ENCODE measurements at places on chromosomes 1 and 21.

- no peak for DNase-seq
Observed at GRCh38 chr1:18149027-18149641, 41.5 kb downstream of the IGSF21 start.

GRCh38 chr1:209219791-209220524 is 363.6 kb upstream of the CAMK1G start:
- no peak for DNase-seq

- no peak for DNase-seq
Observed at GRCh38 chr1:157774412-157774811, 2.5 kb downstream of the FCRL2 start.

DNA sequence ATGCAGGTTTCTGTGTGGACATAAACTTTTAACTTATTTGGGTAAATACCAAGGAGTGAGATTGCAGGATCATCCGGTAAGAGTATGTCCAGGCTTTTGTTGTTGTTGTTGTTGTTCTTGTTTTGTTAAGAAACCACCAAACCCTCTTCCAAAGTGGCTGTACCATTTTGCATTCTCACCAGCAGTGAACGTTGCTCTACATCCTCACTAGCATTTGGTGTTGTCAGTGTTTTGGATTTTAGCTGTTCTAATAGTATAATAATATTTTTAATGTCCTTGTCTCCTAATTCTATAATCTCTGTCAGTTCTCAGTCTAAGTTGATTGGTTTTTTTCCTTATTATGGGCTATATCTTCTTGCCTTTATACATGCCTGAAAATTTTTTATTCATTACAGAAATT is 37.8 kb downstream of the TENT5C start:
- DNase-seq, result no peak

GRCh38 chr1:6969762-6970161 is 184.5 kb downstream of the CAMTA1 start:
- DNase-seq, result no peak

DNA sequence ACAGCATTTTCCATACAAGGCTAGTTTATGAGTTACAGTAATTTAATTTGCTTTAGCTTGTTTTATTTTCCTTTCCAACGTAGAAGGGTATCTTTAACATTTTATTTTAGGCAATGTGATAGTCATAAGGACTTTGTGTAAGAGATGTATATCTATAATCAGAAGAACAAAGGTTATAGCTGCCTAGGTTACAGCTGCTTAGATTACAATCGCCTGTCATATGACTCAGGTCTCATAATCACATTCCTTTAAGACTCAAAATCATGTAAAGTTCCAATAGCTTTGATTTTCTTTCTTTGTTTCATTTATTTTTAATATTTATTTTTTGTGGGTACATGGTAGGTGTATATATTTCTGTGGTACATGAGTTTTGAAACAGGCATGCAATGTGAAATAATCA is 37.8 kb upstream of the COP1 start:
- no peak for DNase-seq

DNA sequence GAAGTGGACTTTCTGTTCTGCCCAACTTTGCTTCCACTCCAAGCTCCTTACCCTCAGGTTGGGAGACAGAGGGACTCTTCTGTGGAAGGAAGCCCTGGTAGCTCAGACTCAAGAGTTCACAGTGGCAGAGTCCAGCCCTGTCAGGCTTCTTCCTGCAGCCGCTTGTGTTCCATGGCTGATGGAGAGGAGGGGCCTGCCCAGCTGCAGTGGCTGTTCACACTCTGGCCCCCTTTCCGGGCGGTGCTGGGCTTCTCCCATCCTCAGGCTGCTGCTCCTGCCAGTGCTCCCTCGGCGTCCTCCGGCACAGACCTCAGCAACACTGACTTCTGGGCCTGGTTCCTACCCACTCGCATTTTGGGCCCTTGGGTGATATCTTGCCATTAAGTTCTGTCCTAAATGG is 4.0 kb downstream of the KRTAP10-1 start:
- no peak for DNase-seq

GRCh38 chr1:104787866-104788510 is 1038.3 kb downstream of the AMY1C start:
- DNase-seq, result no peak

- no peak for DNase-seq
Observed at GRCh38 chr1:115771847-115772457, 3.4 kb upstream of the CASQ2 start.

GRCh38 chr1:182495693-182496092 is 45.7 kb downstream of the RGSL1 start:
- DNase-seq, result no peak

DNA sequence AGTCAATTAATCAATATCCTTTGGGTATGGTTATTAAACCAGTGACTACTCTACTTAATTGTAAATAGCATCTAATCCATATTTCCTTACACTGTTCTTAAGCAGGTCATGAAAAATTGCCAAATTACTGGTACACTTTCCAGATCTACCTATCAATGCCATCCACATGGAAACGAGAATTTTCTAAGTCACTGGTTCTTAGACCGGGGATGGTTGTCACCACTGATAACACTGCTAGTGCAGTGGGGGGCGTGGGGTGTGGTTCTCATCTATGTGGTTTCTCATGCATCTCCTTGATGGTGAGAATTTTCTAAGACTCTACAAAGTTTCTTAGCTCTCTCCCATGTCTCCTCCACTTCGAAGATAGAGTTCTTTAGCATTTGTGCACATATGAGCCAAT is 63.7 kb upstream of the COG2 start:
- DNase-seq, result no peak

DNA sequence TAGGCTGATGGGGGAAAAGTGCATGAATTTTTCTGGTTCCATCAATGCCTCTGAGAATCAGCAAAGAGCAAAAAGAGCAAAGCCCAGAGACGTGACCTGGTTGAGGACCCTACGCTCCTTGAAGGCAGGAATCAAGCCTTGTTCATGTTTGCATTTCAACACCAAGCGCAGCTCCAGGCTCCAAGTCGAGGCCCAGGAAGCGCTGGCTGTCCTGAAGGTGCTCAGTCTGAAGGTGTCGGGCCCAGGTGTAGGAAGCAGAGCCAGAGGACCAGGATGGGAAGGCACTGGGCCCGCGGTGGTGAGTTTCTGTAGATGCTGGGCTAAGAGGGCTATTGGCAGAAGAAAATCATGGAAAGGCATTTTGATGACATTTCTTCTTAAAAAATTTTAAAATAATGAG is 25.6 kb upstream of the KCNE2 start:
- DNase-seq, result no peak

- DNase-seq, result no peak
Observed at GRCh38 chr1:93625582-93626327, 55.9 kb downstream of the BCAR3 start.

DNA sequence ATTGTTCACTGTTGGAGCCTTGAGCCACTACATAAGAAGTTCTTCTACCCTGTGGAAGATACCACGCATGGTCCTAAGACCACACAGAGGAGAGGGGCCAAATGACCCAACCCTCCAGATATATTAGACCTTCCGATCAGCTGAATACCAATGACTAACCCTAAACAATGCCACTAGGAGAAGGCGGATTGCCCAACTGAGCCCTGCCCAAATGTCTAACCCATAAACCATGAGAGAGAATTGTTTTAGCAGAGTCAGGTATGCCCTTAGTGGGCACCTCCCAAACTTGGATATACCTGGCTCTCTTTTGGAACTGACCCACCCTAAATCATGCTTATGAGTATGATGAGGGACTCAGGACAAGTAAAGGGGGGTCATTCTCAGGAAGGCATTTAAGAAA is 12.3 kb downstream of the SMG5 start:
- no peak for DNase-seq

DNA sequence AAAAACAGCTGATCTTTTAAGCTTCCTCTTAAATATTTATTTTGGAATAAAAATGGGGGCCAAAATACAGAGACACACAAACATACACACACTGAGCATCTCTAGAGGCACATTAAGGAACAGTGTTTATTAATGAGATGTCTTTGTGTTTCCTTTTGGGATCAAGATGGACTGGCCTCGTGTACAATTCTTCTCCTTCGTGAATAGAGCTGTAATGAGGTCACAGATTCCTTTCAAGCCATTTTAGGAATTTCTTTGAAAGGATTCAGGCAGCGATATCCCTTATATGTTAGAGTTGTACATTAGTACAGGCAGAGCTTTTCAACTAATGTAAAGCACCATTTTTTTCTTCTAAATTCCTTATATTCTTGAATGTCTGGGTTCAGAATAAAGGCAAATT is 295.7 kb downstream of the CHRM3 start:
- no peak for DNase-seq

- no peak for DNase-seq
Observed at GRCh38 chr1:46190539-46190938, 7.7 kb downstream of the POMGNT1 start.

DNA sequence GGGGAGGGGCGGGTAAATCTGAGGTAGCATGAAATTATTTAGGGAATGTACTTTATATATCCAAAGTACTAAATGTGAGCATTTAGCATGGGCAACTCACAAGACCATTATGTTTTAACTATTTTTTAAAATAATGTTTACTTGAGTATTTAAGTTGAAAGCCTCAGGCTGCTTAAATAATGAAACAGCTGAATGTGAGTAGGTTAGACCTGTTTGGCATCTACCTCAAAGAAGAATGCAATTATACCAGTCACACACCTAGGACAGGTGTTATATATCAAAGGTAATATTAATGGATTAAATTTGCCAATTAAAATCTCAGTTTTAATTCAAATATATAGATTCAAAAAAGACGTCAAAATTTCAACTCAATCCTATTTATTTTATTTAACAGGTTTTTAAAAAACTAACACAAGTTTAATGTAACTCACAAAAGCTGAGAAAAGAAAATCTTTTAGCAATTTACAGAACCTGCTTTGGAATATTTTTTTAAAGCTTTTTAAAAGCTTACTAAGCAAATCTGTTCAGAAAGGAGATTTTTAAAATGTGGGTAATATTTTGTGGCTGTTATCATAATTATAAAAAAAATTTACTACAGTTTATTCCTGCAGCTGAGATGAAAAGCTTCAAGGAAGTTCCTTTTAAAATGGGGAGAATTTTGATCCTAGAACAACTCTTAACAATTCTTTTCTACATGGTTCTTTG is 104.6 kb upstream of the LBR start:
- DNase-seq, result no peak

- DNase-seq, result no peak
Observed at GRCh38 chr21:17697473-17697872, 84.8 kb upstream of the BTG3 start.

GRCh38 chr21:42007356-42007940 is 2.7 kb downstream of the ZBTB21 start:
- no peak for DNase-seq

- no peak for DNase-seq
Observed at GRCh38 chr1:246365708-246366107, 141.4 kb downstream of the SMYD3 start.

All from NK-92 treated with Interleukin-12 subunit alpha and Interleukin-12 subunit beta, amount 100 ng/mL, for 24 hours (cell line).